ENCODE measurements at places on chromosomes 3 and 15. TPM values are rescaled to one million over a fixed set of nuclear protein-coding genes. Genes with fewer than 3 reads are reported as not detected.

Gene GABRR3
- total RNA-seq = not detected

Gene SERPINI2
- 10.1 TPM for total RNA-seq

Gene SLC24A5
- 0.18 TPM for total RNA-seq

Gene PCOLCE2
- 12.6 TPM for total RNA-seq

Gene ITIH1
- total RNA-seq = 0.18 TPM

Gene CPLX3
- total RNA-seq = 1.00 TPM

Gene CHRM5
- 0.27 TPM for total RNA-seq

Gene SPCS1
- total RNA-seq = 31.2 TPM

Gene FAM107A
- 13.1 TPM for total RNA-seq

Gene H1-8
- total RNA-seq = not detected

Gene C3orf85
- total RNA-seq = not detected

Gene TP53BP1
- total RNA-seq = 199 TPM

Gene SI
- total RNA-seq = 0.18 TPM

Gene ATP8B4
- total RNA-seq = 15.3 TPM

Gene LRRC34
- total RNA-seq = 21.1 TPM

Gene PROK2
- total RNA-seq = 0.64 TPM

Gene NR1D2
- 24.0 TPM for total RNA-seq

Gene LIPC
- not detected for total RNA-seq

Gene GHSR
- total RNA-seq = not detected

Gene DNAJA4
- 26.5 TPM for total RNA-seq

Gene CAND2
- total RNA-seq = 18.2 TPM

Gene SEMA5B
- total RNA-seq = 24.8 TPM

Gene HTR3E
- total RNA-seq = not detected

Gene C3orf22
- 0.18 TPM for total RNA-seq

Gene TEX9
- 54.4 TPM for total RNA-seq

Gene AP3B2
- 49.5 TPM for total RNA-seq

Gene SLC22A14
- total RNA-seq = 0.82 TPM

Gene CACNA2D2
- 12.2 TPM for total RNA-seq

Gene INSYN1
- total RNA-seq = 22.9 TPM

Gene LRTM1
- total RNA-seq = not detected

Gene UACA
- total RNA-seq = 43.5 TPM

Gene HGD
- 0.45 TPM for total RNA-seq

Gene TMEM108
- 9.1 TPM for total RNA-seq

Gene CMTM8
- 0.54 TPM for total RNA-seq

Gene ADAMTS7
- 25.9 TPM for total RNA-seq

Gene KIAA1143
- 25.4 TPM for total RNA-seq

Gene GOLGA8G
- 0.09 TPM for total RNA-seq

Measured in cerebellum (tissue), 4 donors.